ENCODE measurements at places on chromosomes 6 and 20.

GRCh38 chr6:52612336-52613054, 35.6 kb upstream of the TRAM2 start:
- DNase-seq = no peak

DNA sequence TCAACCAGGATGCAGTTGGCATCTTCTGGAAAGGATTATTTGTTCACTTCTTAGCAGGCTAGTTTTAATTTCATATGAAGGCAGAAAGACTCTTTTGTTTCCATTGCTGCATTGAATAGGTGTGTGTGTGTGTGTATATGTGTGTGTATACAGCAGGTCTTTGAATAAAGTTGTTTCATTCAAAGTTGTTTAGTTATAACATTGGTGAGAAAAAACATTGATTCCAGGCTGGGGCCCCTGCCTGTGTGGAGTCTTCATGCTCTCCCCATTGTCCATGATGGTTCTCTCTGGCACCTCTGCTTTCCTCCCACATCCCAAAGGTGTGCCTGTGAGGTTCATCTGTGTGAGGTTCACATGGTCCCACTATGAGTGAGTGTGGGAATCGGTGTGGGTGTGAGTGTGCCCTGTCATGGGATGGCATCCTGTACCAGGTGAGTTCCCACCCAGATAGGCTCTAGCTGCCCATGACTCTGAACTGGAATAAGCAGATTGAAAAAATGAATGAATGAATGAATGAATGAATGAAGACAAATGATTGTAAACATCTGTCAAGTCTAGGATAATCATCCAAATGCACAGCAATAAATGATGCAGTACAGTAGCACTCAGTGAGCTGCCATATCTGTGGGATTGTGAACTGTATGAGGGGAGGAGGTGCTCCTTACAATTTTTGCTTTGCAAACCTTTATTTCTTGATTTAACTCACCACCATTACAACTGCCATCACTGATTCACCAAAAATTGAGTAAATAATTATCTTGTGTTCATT, 156.0 kb downstream of the ADGRG6 start:
- no peak for DNase-seq

DNA sequence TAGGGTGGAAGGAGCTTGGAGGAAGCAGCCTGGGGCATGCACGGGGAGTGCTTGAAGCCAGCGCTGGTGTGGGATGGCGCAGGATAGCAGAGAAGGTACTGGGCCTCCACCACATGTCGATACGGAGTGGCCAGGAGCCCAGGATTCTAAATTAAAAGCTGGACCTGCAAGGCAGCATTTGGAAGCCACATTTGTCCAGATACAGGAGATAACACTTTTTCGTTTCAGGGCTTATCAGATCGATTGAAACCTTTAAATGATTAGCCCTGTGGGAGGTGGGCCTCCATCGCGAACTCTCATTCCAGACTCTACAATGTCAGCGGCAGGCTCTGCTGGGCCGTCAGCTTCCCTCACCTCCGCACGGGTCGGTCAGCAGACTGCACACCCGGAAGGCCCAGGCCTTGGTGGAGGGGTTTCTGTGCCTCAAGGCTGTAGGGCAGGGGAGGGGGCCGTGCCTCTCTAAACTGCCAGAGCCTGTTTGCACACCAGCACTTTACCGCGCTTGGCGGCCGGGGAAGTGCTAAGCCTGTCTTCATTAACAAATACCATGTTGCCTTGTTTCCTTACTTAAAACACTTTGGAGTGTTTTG, 17.9 kb downstream of the EDN3 start:
- DNase-seq = no peak

- DNase-seq = peak; percentile 44
Observed at GRCh38 chr6:109121411-109121810, 26.1 kb downstream of the CEP57L1 start.

DNA sequence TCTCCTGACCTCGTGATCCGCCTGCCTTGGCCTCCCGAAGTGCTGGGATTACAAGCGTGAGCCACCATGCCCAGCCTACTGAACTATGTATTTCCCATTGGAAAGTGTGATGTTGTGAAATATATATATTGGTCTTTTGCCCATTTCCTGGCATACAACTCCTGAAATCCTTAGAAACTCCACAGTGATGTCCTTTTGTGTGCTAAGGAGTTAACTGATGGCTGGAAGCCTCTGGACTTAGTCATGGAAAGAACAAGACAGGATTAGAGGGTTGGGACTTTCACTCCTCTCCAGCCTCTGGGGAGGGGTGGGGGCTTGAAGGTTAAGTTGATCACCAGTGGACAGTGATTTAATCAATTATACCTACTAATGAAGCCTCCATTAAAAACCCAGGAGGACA, 7.1 kb downstream of the PANK2 start:
- DNase-seq = no peak

- no peak for DNase-seq
Observed at GRCh38 chr20:50728486-50728980, 2.8 kb upstream of the PARD6B start.

GRCh38 chr6:129890701-129891100, 29.6 kb upstream of the TMEM244 start:
- no peak for DNase-seq

GRCh38 chr6:150297327-150298029, 71.3 kb upstream of the IYD start:
- peak; percentile 36 for DNase-seq

GRCh38 chr20:38304845-38305447, 990 bp downstream of the BPI start:
- no peak for DNase-seq

DNA sequence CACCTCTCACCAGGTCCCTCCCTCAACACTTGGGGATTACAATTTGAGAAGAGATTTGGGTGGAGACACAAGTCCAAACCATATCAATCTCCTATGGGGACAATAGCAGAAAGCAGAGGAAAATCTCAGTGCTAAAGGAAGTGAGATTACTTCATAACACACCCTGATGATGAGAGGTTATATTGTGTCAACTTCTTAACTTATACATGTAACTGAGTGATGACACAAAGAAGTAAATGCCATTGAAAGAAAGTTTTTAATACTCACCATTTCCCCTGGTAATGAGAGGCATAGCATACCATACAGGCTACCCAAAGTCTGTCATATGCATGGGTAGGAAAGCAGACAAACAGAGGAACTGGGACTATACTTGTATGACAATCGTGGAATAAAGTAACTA, 137.2 kb downstream of the MMUT start:
- no peak for DNase-seq

DNA sequence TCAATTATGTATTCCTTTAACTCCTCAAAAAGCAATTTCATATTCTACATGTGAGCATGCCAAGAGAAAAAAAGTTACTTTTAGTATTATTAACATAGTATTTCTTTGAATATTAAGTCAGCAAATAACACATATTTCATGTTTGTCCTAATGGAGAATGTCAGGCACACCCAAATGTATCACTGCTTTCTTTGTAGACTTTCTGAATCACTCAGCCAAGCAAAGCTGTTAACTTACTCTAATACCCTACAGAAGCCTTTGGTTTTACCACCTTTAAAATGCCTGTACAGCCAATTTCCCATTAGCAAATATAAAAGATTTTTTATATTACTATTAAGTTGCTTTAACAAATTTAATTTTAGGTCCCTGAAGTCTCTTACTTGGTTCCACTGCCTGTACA, 23.8 kb downstream of the FRK start:
- no peak for DNase-seq

GRCh38 chr20:53857723-53858236, 212.6 kb downstream of the BCAS1 start:
- no peak for DNase-seq

DNA sequence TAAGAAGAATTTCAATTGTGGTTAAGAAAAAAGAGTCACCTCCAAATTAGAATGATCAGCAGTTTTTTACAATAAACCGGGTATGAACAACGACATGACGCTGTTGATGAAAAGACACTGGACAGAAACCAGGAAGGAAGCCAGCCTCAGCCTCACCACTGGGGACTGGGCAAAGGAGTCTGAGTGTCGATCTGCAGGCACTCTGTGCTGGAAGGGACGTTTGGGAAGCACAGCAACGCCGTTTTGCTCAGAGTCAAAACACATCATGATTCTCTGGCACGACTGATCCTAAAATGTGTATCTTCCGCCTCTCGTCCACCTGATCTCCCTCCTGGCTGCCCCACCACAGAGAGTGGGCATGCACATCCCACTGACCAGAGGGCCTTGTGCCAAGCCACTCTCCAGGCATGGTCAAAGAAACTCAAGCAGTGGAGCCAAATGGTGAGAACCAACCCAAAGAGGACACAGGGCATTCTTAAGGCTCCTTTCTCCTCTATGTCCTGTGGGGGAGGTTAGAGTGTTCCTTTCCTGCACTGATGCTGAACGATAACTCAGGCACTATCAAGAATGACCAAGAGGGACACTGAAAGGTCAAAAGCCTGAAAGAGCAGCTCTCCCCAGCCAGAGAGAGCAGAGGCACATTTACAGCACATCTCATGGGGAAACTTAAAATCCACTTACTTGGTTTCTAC, 68.8 kb downstream of the AGPAT4 start:
- no peak for DNase-seq

- DNase-seq = peak; percentile 20
Observed at GRCh38 chr20:40189621-40190020, 499.4 kb downstream of the MAFB start.

GRCh38 chr20:15900443-15900842, 672.8 kb downstream of the KIF16B start:
- no peak for DNase-seq

DNA sequence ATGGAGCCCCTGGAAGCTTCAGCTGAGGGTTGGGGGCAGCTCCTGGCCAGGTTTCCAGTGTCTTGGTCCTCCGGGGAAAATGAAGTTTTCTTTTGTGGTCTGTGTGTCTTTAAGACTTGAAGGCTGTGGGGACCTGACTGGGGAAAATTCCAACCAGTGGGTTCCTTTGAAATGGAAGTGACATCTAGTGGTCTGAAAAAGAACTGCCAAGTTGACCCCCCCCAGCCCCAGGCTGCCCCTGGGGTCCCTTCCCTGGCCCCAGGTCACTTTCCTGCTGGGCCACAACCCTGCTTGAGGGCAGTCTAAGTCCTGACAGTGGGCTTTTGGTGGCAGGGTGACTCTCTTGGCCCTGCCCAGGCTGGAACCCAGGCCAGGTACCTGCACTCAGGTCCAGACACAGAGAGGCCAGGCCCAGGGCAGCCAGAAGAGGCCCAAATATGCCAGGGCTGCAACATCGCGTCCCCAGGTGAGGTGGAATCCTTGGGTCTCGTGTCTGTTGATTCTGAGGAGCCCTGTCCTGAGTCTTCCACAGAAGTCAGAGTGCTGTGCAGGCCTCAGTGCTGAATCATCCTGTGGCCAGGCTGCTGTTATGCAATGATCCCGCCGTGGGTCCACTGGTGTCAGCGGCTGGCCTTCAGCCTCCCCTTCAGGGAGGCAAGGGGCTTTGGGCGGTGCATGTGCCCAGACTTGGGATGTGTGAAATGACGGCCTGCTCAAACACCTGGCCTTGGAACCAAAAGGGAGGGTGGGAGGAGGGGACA, 68.4 kb downstream of the VEGFA start:
- DNase-seq = peak; percentile 61

DNA sequence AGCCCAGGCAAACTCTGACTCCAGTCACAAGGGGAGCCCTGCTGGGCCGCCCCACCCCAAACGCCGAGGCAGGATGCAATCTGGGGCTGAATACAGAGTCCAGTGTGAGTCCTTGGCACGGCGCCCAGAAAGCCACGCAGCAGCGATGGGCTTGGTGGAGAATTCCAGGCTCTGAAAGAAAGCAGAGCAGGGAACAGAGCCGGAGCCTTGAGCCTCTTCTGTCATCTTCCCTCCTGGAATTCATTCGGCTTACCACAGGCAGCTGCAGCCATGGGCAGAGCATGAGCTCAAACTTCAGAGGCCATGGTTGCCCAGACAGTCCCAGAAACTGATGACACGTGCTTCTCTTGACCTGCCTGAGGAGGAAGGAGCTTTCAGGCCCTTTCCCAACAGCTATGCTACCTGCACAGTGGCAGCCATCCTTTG, 441.1 kb upstream of the JARID2 start:
- DNase-seq = peak; percentile 89

GRCh38 chr6:112266331-112266730, 12.0 kb upstream of the LAMA4 start:
- DNase-seq = no peak

GRCh38 chr6:32852844-32853540, 512 bp downstream of the TAP1 start:
- peak; percentile 37 for DNase-seq

DNA sequence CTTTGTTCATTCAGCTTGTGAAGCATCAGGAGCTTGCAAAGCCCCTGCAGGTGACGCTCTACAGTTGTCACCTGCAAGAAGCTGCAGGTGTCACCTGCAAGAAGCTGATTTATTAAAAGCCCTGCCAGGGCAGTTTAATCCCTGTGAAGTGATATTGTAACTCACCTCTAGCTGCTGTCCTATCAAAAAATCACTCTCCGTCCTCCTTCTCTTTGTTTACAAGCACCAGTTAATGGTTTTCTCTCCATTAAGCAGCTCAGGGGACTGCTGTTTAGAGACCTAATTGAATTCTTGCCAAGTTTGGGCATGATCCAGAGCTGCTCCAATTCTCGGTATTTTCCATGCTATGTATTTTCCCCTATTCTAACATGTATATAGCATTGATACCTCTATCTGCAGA, 345.9 kb downstream of the ARHGAP18 start:
- no peak for DNase-seq

All from muscle of leg (tissue), 16 donors.